Ureter (tissue), 1 donor: ENCODE measurements at places on chromosomes 5 and 9. TPM values are rescaled to one million over a fixed set of nuclear protein-coding genes. Genes with fewer than 3 reads are reported as not detected.

DNA sequence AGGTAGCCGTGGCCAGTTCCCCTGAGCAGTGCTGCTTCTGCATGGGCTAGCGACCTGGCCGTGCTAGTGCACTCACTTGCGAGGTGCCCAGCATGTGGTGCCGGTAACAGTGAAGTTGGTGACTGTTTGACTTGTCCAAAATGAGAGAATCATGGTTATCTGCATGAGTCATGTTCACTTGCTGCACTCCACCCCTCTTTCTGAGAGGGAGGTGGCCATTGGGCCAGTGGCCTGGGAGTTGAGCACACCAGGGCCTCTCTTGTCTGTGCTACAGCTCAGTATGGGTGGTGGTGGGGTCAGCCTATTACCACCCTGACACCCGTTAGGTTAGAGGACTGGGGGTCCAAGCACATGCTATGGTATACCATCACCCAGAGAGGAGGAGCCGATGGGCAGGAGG lies 55.4 kb upstream of the GARNL3 start:
- DNase-seq, result no peak

DNA sequence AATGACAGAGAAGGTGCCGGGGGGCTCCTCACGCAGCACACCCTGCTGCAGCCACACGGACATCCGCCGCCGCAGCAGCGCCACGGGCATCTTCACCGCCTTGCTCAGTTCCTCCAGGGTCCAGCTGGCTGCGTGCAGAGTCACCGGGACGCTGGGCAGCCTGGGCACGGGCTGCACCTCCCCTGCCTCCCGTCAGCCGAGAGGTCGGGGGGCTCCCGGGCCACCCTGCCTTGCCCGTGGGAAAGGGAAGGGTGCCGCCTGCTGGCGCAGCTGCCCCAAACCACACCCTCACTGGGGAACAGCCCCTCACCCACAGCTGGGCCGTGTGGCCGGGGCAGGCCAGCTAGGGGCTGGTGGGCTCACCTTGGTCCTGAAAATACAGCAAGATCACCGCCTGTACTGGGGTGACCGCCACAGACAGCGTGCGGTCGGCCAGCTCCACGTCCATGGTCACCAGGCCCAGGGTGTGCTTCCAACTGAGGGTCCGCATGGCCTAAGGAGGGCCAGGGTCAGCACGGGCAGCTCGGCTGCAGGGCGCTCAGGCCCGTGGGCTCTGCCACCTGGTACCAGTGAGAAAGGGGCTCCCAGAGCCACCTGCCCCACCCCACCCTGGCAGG lies 3.6 kb upstream of the TMEM210 start:
- no peak for DNase-seq

- no peak for DNase-seq
These were observed 4.6 kb downstream of the SURF4 start for GRCh38 chr9:133371261-133371711.

- DNase-seq, result no peak
These were observed 31.9 kb upstream of the NPR3 start for GRCh38 chr5:32679218-32679617.

DNA sequence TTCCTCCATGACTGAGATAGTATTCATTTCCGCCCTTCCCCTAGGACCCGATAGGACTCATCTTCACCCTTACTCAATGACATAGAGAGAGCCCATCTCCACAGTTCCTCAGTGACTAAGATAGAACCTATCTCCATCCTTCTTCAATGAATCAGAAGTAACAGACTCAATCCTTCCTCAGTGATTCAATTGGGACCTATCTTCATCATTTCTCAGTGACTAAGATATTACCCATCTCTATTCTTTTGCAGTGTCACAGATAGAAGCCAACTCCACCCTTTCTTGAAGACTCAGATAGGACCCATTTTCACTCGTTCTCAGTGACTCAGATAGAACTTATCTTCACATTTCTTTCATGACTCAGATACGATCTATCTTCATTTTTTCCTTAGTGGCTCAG lies 164.6 kb downstream of the FBXO4 start:
- DNase-seq, result no peak

GRCh38 chr5:56585999-56586691 lies 229.2 kb upstream of the MAP3K1 start:
- peak; percentile 49 for DNase-seq

DNA sequence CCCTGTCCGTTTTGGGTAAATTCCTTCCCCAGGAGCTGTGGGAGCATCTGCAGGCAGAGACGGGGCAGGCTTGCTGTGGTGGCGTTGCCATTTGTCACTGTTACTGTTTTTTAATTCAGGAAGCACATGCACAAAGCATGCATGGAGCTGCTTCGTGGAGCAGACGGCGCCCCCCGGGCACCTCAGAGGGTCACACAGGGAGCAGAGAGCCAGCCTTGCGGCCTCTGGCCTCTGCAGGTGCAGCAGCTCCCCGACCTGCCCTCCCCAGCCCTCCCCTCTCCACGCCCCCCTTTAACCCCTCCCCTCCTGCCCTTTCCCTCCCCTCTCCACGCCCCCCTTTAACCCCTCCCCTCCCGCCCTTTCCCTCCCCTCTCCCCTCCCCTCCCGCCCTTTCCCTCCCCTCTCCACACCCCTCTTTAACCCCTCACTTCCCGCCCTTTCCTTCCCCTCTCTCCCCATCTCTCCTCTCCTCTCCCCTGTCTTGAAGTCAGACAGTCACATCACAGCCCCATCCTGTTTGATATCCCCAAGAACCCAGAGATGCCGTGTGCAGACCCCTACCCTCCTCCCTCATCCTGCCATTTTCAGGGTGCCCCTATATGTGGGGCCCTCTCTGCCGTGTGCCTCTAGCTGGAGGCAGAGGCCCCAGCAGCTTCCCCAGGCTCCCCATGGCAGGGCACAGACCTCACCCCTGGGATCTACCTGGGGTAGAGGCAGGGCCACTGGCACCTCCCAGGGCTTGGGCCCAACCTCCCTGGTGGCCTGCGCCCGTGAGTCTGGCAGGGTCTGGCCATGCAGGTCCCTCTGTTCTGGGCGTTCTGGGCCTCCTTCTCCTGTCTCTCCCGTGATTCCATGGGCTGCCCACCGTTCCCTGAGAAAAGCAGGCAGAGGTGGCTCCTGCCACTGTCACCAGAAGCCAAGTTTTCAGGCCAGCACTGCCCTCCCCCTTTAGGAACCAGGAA lies 29.6 kb upstream of the UBAC1 start:
- no peak for DNase-seq

DNA sequence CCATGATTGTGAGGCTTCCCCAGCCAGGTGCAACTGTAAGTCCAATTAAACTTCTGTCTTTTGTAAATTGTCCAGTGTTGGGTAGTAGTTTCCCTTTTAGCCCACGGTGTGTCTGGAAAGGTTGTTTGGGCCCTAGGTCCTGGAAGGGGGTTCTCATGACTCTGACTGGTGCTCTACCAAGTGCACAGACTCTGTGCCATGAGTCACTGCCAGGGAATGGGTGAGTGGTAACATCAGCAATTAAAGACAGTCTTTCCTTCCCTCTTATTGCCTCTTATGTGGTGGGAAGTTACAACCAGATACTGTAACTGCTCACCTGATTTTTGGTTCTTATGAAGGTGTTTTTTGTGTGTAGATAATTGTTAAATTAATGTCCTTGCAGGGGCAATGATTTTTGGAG lies 141.2 kb downstream of the PRDM9 start:
- DNase-seq, result no peak

DNA sequence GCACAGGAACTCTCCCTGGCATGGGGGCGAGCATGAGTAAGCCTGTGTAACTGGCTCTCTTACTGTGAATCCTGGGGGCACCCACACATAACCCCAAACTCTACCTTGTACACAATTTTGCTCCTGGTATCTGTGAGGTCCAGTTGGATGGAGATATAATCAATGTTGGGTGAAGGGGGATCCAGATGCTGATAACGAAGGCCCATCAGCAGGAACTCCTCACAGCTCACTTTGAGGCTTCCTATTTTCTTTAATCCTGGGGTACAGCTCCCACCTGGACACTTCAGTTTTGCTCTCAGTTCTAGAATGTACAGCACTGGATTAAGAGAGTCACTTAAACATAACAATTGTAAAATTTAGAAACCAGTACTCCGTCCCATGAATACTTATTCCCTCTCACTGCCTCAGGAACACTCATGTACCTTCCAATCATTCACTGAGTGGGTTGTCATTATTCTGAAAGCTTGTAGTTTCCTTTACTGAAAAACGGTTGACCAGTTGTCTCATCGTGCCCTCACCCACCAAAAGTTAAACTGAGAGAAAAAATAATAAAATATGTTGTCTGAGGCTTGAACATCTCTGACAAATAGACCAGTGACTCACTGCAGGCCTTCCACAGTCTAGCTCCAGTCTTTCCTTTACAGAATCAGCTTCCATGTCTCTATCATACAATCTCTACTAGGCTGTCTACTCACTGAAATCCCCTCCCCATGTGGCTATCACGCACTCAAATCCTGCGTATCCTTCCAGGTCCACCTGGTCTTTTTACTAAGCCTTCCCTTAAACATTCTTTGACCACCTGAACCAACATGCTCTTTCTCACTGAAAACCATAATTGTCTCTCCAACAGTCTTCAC lies 52.6 kb downstream of the FREM1 start:
- no peak for DNase-seq

DNA sequence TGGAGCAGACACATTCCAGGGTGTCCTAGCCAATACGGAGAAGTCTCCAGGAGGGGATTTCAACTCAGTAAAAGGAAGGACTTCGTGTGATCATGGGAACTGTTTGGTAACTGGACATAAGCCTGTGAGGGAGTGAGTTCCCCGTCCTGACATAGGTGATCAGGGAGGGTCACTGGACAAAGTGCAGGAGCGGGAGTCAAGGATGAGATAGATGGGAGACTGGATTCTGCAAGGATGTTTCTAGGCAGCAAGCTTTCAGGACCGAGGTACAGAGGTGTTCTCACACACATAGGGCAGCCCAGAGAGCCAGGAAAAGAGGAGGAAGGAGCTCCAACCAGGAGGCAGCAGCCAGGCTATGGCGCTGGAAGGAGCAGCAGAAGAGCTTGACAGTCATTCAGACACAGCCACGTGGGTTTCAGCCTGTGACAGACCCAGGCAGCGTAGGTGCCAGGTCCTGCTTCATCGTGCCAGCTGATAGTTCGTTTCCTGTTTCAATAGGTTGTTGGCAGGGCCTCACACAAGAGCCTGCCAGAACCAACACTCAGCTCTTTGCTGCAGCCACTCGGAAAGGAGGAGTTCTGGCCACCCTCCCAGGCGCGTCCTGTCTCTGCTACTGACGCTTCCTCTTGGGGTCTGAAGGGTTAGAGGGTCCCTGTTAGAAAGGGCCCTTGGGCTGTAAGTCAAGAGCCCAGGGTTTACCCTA lies 84.1 kb downstream of the AMBP start:
- DNase-seq, result peak; percentile 75

- no peak for DNase-seq
These were observed 42.6 kb downstream of the CSF1R start for GRCh38 chr5:150043657-150044328.

DMRT2 gene
- total RNA-seq, result 0.26 TPM

IL7R gene
- total RNA-seq, result 34.9 TPM

CCDC192 gene
- 1.2 TPM for total RNA-seq

FUT7 gene
- total RNA-seq, result not detected
